Choroid plexus epithelial cell (primary cell): ENCODE measurements at places on chromosomes 12 and 14.
A peak's percentile ranks its signal among the peaks of the same experiment; 100 is the strongest.

GRCh38 chr12:91108196-91108755, 3.0 kb downstream of the LUM start:
- no peak for DNase-seq

DNA sequence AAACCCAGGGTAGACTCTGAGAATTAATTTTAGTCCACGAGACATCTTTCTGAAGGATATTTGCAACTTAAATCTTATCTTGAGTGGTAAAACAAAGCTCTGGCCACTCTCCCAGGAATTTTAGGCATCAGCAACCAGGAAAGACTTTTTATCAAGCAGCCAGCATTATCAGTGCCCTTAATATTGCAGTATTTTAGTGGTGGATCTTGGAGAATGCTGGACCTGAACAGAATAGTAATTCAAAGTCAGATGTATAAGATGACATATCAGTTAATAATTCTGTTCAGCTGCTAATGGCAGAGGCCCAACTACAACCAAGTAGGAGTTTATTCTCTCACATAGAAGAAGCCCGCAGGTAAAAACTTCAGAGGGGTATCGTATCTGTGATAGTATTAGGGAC, 59.0 kb upstream of the CRY1 start:
- peak; percentile 42 for DNase-seq

DNA sequence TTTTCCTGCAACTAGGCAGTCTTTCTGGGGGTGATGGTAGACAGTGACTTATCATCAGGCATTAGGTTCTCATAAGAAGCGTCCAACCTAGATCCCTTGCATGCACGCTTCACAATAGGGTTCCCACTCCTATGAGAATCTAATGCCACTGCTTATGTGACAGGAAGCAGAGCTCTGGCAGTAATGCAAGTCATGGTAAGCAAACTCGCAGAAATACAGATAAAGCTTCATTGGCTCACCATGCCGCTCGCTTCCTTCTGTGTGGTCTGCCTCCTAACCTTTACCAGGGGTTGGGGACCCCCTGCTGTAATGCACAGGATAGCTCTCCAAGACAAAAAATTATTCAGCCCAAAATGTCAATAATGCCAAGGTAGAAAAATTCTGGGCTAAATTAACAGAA, 864.2 kb downstream of the TRHDE start:
- DNase-seq, result no peak

DNA sequence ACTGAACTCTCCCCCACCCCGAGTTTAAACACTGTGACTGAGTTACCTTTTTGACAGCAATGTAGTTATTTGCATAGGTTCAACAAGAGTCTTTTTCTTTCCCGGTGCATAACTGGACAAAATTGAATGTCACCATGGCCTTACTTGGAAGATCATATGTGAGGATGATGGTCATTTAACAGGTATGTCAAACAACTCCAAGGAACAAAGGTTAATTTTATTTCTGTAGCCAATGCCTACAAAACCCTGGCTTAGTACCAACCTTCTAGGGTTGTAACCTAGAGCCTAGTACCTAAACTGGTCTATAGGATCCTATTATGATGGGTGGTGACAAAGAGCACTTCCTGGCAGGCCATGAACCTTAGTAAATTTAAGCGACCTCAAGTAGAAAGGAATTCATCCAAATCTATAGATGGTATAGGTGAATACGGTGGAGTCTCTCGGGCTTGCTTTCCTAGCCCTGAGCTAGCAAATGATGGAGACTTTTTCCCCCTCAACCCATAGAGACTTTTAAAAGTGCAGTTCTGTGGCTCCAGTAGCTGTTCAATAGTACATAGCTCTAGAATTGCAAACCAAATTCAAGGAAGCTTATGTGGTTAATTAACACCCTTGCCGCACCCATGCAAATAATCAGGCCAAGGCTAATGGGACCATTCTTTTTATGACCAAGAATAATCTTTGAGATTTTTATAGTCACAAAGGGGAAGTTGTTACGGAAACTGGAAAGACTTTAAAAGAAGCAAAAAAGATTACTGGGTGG, 89.0 kb downstream of the SLC38A1 start:
- DNase-seq, result no peak

DNA sequence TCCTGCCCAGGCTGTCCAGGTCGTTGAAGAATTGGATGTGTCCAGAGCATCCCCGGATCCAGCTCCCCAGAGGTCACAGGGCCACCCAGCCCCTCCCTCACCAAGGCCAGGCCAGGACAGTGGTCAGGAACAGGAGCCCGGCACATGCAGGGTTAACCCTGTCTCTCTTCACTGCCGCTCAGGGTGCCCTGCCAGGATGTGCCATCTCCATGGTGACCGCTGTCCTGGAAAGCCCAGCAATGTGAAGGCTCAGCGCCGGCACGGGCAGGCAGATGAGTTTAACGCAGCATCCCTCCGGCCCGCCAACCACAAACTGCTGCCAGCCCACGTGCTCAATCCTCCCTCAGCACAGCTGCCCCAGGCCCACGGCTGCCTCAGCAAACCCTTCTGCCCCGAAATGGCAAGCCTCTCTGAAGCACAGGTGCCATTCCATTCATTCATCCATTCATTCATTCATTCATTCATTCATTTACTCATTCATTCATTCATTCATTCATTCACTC, 4.4 kb downstream of the TMEM179 start:
- no peak for DNase-seq

DNA sequence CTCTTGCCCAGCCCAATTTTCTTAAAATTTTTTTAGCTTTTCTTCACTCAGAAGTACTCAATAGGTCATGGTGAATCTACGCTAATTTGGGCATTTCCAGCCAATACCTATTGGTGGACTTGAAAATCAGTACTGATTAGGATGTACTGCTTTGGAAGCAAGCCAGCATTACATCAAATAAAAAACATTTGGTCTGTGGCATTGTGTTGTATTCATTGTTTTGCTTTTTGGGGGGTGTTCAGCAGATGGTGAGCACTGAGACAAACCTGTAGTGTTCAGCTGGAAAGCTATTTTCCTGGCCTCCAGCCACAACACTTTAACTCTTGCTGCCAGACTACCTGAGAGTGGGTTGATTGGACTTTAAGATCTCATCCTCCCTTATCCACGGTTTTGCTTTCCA, 4.0 kb downstream of the MAPKAPK5 start:
- DNase-seq, result no peak

- peak; percentile 32 for DNase-seq
Measured at GRCh38 chr12:76024102-76024781, 7.3 kb downstream of the PHLDA1 start.

- no peak for DNase-seq
Measured at GRCh38 chr12:8644345-8645248, 18.0 kb downstream of the MFAP5 start.

GRCh38 chr12:121921066-121921465, 2.7 kb downstream of the CFAP251 start:
- no peak for DNase-seq

GRCh38 chr12:49708851-49709250, 1.6 kb upstream of the FMNL3 start:
- DNase-seq, result no peak

- DNase-seq, result peak; percentile 57
Measured at GRCh38 chr12:102638777-102639176, 158.4 kb upstream of the IGF1 start.

GRCh38 chr12:68056300-68056699, 67.1 kb downstream of the IFNG-AS1 start:
- DNase-seq, result no peak

GRCh38 chr14:70061108-70061507, 127.6 kb downstream of the SLC8A3 start:
- DNase-seq, result peak; percentile 9

DNA sequence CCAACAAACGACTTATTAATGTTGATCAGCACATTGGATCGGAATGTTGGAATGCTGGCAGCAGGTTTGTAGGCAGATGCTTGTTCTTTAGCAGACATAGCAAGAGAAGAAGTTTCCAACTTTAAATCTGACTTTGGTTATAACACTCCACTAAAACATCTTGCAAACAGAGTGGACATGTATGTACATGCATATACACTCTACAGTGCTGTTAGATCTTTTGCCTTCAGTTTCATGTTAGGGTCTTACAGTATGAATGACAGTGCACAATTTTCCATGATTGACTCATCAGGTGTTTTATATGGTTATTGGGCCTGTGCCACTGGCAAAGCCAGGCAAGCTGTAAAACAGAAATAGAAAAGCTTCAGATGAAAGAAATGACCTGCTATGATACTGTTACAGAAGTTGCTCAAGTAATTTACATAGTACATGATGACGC, 14.3 kb upstream of the DHRS7 start:
- no peak for DNase-seq

DNA sequence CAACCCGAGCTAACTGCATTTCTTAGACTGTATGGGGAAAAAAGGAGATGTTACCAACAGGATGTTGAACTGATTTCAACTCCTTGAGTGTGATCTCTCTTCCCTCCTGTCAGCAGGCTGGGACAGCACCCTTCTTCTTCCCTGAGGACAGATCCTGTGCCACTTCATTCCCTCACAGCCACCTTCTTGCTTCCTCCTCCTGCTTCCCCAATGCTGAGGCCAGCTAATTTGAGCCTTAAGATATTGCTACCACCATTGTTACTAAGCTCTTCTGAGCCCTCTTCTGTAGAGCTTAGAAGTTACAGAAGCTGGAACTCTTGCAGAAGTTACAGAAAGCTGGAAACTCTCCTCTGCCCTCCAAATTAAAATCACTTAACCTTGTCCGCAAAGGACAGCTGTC, 88.8 kb downstream of the SPTSSA start:
- DNase-seq, result no peak

DNA sequence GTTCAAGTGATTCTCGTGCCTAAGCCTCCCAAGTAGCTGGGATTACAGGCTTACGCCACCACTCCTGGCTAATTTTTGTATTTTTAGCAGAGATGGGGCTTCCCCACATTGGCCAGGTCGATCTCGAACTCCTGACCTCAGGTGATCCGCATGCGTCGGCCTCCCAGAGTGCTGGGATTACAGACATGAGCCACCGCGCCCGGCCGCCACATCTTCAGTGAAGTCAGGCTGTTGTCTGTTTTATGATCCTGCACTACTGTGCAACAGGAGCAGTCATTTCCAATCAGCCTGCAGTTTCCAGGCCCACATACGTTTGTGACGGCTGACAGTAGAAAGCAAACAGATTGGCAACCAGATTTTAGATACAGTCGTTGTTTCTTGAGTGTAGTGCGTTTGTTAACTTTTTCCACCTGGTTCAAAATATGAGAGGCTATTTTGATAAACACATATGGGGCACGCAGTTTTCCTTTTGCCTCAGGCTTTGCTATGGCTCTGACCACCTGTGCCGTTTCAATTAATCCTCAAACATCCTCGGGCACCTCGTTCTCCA, 74.8 kb downstream of the LGMN start:
- DNase-seq, result no peak

- DNase-seq, result peak; percentile 88
Measured at GRCh38 chr14:20714593-20715250, 26.2 kb downstream of the ANG start.

- no peak for DNase-seq
Measured at GRCh38 chr14:105193916-105194782, 13.0 kb upstream of the NUDT14 start.

DNA sequence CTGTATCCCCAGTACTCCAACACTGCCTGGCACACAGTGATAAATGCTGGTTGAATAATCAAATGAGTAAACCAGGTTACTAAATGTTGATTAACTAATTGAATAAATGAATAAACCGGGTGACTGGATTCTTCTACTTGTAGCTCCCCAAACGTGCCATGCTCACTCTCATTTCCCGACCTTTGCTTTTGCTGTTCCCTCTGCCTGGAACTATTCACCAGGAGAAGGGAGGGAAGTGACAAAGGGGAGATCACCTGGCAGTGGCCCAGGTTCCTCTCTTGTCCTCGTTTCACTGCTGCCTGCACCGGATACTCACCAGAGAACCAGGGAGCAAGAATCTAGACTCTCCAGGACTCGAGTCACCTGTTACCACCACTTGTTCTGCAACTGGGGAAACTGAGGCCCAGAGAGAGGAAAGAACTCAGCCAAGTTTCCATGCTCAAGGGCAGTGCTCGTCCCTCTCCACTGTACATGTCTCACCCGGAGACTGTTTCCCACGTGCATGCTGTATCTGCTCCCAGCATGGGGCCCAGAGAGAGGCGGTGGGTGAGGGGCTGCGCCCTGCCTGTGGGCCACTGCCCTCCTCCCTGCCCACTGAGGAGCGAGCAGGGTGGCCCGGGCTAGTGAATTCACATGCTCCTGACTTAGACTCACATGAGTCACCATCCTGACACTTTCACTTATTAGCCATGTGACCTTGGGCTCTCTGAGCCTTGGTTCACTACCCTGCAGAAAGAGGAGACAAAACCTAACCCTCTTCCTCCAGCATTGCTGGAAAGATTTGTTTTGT, 17.7 kb upstream of the POP5 start:
- DNase-seq, result peak; percentile 56

DNA sequence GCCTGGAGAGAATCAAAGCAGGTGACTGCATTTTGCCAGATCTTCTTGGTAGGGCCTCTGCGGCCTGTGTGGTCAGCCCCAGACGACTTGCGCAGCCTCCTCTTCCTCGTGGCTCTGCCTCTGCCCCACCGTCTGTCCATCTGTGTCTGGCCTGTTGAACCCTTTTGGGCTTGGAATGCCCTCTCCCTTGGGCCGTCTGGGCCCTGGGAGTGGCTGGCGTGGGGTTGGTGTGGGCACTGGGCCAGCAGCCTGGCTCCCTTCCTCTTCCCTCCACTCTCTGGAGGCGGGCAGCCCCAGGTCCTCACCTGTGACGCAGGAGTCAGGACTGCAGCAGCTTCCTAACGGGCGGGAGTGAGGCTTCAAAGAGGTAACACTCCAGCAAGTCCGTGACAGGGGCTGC, 9.7 kb upstream of the CCDC197 start:
- no peak for DNase-seq

GRCh38 chr12:68932128-68932960, 627 bp downstream of the CPM start:
- DNase-seq, result peak; percentile 41

DNA sequence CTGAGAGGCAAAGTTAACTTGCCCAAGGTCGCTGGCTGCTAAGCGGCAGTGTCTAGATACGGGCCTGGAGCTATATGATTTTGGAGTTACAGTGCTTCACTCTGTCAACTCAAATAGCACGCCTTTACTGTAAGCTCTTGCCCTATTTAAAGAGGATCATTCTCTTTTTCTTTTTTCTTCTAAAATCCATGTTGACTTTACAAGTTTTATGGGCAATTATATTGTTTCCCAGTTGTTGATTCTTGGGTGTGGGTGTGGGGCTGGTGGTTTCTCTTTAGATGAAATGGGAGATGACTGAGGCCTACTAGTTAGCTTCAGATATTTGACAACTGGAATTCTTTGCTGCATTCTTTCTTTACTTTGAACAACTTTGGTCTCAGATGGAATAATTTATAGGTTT, 70.7 kb downstream of the C12orf75 start:
- no peak for DNase-seq

- DNase-seq, result no peak
Measured at GRCh38 chr12:18424857-18425256, 163.5 kb downstream of the PIK3C2G start.

GRCh38 chr14:65070471-65070976, 31.8 kb downstream of the MAX start:
- DNase-seq, result no peak

DNA sequence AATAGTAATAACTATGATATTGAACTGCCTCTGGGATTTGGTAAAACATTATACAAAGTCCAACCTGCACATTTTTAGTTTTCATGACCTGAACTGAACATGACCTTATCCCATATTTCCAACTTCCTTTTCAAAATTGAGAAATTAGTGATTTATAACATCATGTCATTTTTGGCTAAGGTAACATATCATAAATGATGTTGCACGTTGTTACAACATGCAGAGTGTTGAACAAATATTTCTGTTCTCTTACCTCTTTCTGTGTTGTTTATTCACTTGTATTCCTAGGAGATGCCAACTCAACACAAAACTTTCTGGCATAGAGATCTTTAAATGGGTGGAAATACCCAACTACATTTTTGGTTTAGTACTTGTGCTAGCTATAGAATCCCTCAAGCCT, 496.0 kb downstream of the SLC6A15 start:
- no peak for DNase-seq
